ENCODE measurements at places on chromosomes 6 and 20.

- DNase-seq = no peak
These were observed 282.1 kb upstream of the CHD6 start for GRCh38 chr20:41900201-41900691.

GRCh38 chr6:53658992-53659391 lies 6.6 kb downstream of the KLHL31 start:
- no peak for DNase-seq

DNA sequence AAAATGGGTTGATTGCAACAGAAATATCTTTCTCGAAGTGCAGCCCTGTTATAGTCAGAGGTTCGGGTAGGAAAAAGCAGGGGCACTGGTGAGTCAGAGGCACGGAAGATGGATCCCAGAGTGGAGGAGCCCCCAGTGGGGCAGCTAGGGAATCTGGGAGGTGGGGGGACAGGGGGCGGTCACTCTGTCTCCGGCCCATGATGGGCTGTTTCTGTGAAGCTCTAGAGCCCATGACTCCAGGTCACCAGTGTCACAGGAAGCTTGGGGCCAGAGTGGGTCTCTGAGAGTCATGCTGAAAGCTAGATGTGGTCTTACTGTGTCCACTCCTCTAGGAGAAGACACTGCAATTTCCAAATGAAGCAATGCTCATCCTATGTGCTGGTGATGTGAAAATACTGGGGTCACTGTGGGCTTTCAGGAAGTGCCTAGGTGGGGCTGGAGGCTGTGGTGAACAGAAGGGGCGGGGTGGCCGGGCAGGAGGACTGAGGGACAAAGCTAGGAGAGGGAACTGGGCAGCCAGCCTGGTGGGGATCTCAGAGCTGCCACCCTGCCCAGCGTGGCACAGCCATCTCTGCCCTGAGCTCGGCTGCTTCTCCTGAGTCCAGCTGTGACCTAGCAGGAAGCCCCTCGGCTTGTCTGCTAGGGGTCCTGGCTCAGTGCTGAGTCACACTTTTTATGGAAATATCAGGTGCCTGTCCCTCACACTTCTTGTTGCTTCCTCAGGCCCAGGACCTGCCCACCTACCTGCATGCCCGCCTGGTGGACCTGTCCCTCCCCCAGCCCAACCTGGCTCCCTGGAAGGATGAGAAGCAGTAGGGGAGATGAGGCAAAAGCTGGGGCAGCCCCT lies 54.2 kb downstream of the IRF4 start:
- no peak for DNase-seq

- no peak for DNase-seq
These were observed 13.5 kb upstream of the PREX1 start for GRCh38 chr20:48841196-48841874.

GRCh38 chr6:130115036-130115435 lies 96.7 kb downstream of the L3MBTL3 start:
- no peak for DNase-seq

All from stimulated activated effector memory CD8-positive, alpha-beta T cell treated with anti-CD3 and anti-CD28 coated beads, Interleukin-12 subunit alpha, Interleukin-12 subunit beta, amount 100 ng/mL, for 72 hours (primary cell).